Myometrial cell (primary cell): ENCODE measurements at places on chromosomes 11 and 22. TPM values are rescaled to one million over a fixed set of nuclear protein-coding genes. Genes with fewer than 3 reads are reported as not detected.

OR5B21 gene
- total RNA-seq = not detected in 2 replicates

TRIM3 gene
- 12.8 and 26.5 TPM in 2 replicates for total RNA-seq

GSTP1 gene
- 1,006 and 1,636 TPM in 2 replicates for total RNA-seq

IFITM10 gene
- not detected in 2 replicates for total RNA-seq

JRKL gene
- total RNA-seq = 6.9 and 9.4 TPM in 2 replicates

PHLDA2 gene
- total RNA-seq = 64.9 and 77.8 TPM in 2 replicates

PATE4 gene
- not detected in 2 replicates for total RNA-seq

ARFGAP3 gene
- 77.1 and 124 TPM in 2 replicates for total RNA-seq

RDX gene
- 49.4 and 75.5 TPM in 2 replicates for total RNA-seq

C22orf42 gene
- not detected in 2 replicates for total RNA-seq

NXPE4 gene
- total RNA-seq = not detected in 2 replicates

DDX25 gene
- not detected in 2 replicates for total RNA-seq

CD44 gene
- 670 and 790 TPM in 2 replicates for total RNA-seq

PRG3 gene
- total RNA-seq = not detected in 2 replicates

MMP27 gene
- total RNA-seq = not detected in 2 replicates

CECR2 gene
- under 0.01 and 0.58 TPM in 2 replicates for total RNA-seq

PTPRCAP gene
- 0.89 TPM in 1 of 2 replicates, not detected in the other for total RNA-seq

C2CD3 gene
- total RNA-seq = 8.0 and 12.4 TPM in 2 replicates
